ENCODE measurements at places on chromosomes 4 and X. TPM values are rescaled to one million over a fixed set of nuclear protein-coding genes. Genes with fewer than 3 reads are reported as not detected.
A peak's percentile ranks its signal among the peaks of the same experiment; 100 is the strongest.

Gene CD40LG
- not detected for total RNA-seq

Gene APBB2
- 26.7 TPM for total RNA-seq

Gene PPP4R3C
- not detected for total RNA-seq

DNA sequence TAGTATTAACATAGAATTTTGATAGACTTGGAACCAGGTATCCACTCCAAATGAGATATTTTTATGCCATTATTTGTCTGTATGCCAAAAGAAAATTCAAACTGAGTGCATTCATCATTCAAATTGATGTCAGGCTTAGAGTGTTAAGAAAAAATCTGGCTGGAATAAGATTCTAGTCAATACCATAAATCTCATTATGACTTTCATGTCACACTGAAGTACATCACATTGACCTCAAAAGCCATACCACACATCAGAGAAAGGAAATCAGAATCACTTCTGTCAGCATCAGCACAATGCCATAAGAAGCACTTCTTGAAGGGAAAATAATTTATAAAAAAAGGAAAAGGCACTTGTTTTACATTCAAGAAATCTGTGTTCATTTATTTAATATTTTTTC, 119.0 kb upstream of the BMP3 start:
- no peaks in the 10 kb centered on the region for H3K27me3 ChIP-seq
- DNase-seq, result no peak
- no peaks in the 10 kb centered on the region for H3K36me3 ChIP-seq
- no peak overlapping the region for H3K27ac ChIP-seq
- H3K4me3 ChIP-seq, result no peak overlapping the region

GRCh38 chrX:110036162-110037033, 33.5 kb downstream of the TMEM164 start:
- no peak overlapping the region for H3K27ac ChIP-seq
- H3K4me1 ChIP-seq, result peaks cover 13% of the 10 kb centered on the region
- no peaks in the 10 kb centered on the region for H3K36me3 ChIP-seq
- H3K4me3 ChIP-seq, result no peak overlapping the region
- no peaks in the 10 kb centered on the region for H3K27me3 ChIP-seq

- H3K4me3 ChIP-seq, result no peak overlapping the region
- peak; percentile 21 for DNase-seq
- H3K36me3 ChIP-seq, result no peaks in the 10 kb centered on the region
- H3K27ac ChIP-seq, result peak overlapping the region; percentile 42
- H3K27me3 ChIP-seq, result no peaks in the 10 kb centered on the region
These were observed 584.4 kb upstream of the AADAT start for GRCh38 chr4:170674176-170674575.

DNA sequence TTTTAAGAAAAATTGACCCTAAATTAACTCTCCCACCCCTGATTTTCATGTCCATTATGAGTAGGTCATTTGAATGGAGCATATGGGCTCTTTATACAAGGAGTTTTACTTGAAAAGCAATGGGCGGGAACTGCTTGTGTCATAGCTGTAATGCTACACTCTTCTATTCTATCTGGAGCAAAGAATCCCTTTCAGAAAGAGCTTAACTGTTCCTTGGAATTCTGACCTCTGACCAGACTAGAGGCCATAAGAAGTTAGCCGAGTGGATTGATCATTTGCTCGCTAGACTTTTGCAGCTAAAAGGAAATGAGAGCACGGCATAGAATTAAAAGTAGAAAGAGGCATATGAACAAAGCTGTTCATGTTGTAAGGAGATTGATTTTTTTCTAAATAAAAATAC, 79.1 kb downstream of the DOCK11 start:
- DNase-seq, result no peak
- H3K4me3 ChIP-seq, result no peak overlapping the region
- H3K4me1 ChIP-seq, result no peaks in the 10 kb centered on the region
- H3K27ac ChIP-seq, result no peak overlapping the region
- H3K27me3 ChIP-seq, result no peaks in the 10 kb centered on the region

- no peak overlapping the region for H3K4me3 ChIP-seq
- H3K4me1 ChIP-seq, result no peaks in the 10 kb centered on the region
- H3K27ac ChIP-seq, result no peak overlapping the region
- DNase-seq, result no peak
These were observed 132.3 kb upstream of the PTCHD1 start for GRCh38 chrX:23202326-23202725.

DNA sequence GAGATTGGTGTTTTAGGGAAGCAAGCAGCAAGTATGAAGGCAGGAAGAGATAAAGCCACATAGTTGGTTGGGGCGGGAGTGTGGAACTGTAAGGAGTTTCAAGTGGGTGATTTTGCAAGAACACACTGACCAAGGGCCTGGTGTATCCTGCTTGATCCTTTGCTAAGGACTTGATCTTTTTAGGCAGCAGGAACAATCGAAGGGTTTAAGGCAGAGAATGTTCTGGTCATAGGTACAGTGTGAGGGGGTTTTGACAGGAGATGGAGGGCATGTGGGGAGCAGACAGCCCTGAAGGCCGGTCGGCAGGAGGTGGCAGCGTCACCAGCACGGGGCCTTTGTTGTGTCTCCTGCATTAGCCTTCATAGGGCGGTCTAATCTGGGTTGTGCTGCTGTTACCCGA, 54.7 kb downstream of the FAM193A start:
- H3K27ac ChIP-seq, result no peak overlapping the region
- no peaks in the 10 kb centered on the region for H3K4me1 ChIP-seq
- no peak overlapping the region for H3K4me3 ChIP-seq
- H3K27me3 ChIP-seq, result no peaks in the 10 kb centered on the region
- no peak for DNase-seq

- H3K4me3 ChIP-seq, result no peak overlapping the region
- DNase-seq, result no peak
- H3K4me1 ChIP-seq, result peaks cover 15% of the 10 kb centered on the region
- H3K27me3 ChIP-seq, result no peaks in the 10 kb centered on the region
- no peaks in the 10 kb centered on the region for H3K36me3 ChIP-seq
- H3K27ac ChIP-seq, result no peak overlapping the region
These were observed 507.6 kb downstream of the CENPC start for GRCh38 chr4:67037504-67038227.

GRCh38 chr4:140266958-140267568, 106.4 kb upstream of the SCOC start:
- no peak overlapping the region for H3K4me3 ChIP-seq
- peaks cover 23% of the 10 kb centered on the region for H3K4me1 ChIP-seq
- DNase-seq, result peak; percentile 91
- H3K36me3 ChIP-seq, result no peaks in the 10 kb centered on the region

GRCh38 chr4:173217727-173218126, 49.1 kb downstream of the GALNT7 start:
- H3K4me3 ChIP-seq, result peak overlapping the region; percentile 19
- H3K27ac ChIP-seq, result peak overlapping the region; percentile 81
- peaks cover 38% of the 10 kb centered on the region for H3K4me1 ChIP-seq
- no peaks in the 10 kb centered on the region for H3K36me3 ChIP-seq
- DNase-seq, result peak; percentile 76

DNA sequence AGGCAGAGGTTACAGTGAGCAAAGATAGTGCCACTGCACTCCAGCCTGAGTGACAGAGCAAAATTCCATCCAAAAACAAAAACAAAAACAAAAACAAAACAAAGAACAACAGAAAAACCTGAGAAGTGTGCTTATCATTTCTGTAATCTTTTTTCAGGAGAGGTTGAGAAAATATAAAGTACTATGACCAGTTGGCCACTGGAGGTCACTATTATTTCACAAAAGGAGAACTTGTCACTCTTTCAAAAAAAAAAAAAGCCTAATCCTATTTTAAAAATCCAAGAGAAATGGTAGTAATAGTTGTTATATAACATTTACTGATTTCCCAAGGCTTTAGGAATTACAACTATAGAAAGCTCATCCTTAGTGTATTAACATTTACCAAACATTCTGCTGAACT, 24.9 kb upstream of the RNF150 start:
- H3K4me1 ChIP-seq, result no peaks in the 10 kb centered on the region
- DNase-seq, result peak; percentile 51
- no peaks in the 10 kb centered on the region for H3K36me3 ChIP-seq
- no peaks in the 10 kb centered on the region for H3K27me3 ChIP-seq
- no peak overlapping the region for H3K27ac ChIP-seq
- H3K4me3 ChIP-seq, result no peak overlapping the region

- H3K27me3 ChIP-seq, result peaks cover 11% of the 10 kb centered on the region
- no peaks in the 10 kb centered on the region for H3K4me1 ChIP-seq
- no peak overlapping the region for H3K4me3 ChIP-seq
- no peaks in the 10 kb centered on the region for H3K36me3 ChIP-seq
- DNase-seq, result peak; percentile 38
These were observed 3.0 kb upstream of the ATP1B4 start for GRCh38 chrX:120358737-120359456.

DNA sequence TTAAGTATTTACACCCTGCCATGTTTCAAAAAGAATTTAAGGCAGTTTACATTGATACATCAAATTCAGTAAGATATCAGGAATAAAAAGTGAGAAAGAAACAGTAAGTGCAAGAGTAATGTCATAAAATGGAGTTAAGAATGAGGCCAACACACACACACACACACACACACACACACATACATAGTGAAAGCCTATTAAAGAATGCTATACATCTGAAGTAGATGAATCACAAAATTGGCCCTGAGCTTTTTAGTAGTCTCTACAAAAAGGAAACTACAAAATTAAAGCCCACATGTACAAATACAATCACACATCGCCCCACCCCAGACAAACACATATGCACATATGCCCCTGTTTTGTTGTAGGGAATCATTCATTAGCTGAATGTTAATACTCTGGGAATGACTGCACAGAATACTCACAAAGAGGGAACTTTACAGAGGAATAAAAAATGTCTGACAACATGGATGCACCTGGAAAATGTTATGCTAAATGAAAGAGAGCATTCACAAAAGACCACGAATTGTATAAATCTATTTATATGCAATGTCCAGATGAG, 428.8 kb downstream of the IL15 start:
- no peak for DNase-seq
- no peak overlapping the region for H3K27ac ChIP-seq
- no peak overlapping the region for H3K4me3 ChIP-seq
- no peaks in the 10 kb centered on the region for H3K4me1 ChIP-seq
- no peaks in the 10 kb centered on the region for H3K27me3 ChIP-seq

GRCh38 chr4:185344743-185345538, 50.8 kb downstream of the LRP2BP start:
- no peaks in the 10 kb centered on the region for H3K27me3 ChIP-seq
- H3K4me1 ChIP-seq, result no peaks in the 10 kb centered on the region
- no peaks in the 10 kb centered on the region for H3K36me3 ChIP-seq
- no peak overlapping the region for H3K4me3 ChIP-seq
- H3K27ac ChIP-seq, result no peak overlapping the region
- no peak for DNase-seq

GRCh38 chr4:76881375-76881774, 16.6 kb downstream of the SOWAHB start:
- peak overlapping the region; percentile 39 for H3K27ac ChIP-seq
- no peaks in the 10 kb centered on the region for H3K36me3 ChIP-seq
- H3K4me3 ChIP-seq, result no peak overlapping the region
- DNase-seq, result peak; percentile 66
- H3K27me3 ChIP-seq, result no peaks in the 10 kb centered on the region

DNA sequence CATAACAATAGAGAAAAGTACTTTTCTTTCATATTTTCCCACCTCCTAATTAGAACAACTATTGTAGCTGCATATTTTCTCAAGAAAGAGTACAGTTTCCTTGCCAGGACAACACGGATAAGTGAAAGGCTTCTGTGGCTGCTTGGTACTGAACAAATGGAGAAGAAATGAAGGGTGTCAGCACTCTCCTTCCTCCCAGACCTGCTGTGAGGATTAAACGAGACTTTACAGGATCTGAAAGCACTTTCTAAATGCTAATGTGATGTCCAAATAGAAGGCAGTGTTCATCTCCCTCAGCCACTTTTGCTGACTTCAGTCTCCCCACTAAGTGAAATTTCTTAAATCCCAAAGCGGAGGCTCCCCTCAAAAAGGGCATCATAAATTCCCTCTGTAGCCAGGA, 13.9 kb downstream of the NIPAL1 start:
- H3K36me3 ChIP-seq, result peaks cover 30% of the 10 kb centered on the region
- no peak overlapping the region for H3K4me3 ChIP-seq
- peaks cover 11% of the 10 kb centered on the region for H3K4me1 ChIP-seq
- no peaks in the 10 kb centered on the region for H3K27me3 ChIP-seq
- no peak for DNase-seq

DNA sequence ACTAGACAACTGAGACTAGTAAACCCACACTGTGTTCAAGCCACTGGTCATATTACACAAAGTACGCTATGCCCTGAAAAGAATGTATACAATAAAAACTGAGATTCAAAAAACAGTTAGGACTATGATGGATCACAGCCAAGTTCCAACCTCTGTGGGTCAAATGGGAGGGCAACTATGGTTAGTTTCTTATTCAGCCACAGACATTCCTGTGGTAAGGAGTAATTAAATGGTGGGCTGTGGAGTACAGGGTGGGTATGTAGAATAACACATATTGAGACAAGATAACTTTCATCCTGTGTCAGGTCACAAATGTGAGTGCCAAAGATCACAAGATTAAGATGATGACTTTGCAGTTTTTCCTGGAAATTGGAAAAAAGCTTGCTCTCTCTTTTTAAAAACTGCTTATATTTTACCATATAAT, 167.2 kb downstream of the NPNT start:
- no peaks in the 10 kb centered on the region for H3K36me3 ChIP-seq
- H3K27me3 ChIP-seq, result no peaks in the 10 kb centered on the region
- DNase-seq, result peak; percentile 79
- H3K4me1 ChIP-seq, result peaks cover 29% of the 10 kb centered on the region
- no peak overlapping the region for H3K4me3 ChIP-seq

DNA sequence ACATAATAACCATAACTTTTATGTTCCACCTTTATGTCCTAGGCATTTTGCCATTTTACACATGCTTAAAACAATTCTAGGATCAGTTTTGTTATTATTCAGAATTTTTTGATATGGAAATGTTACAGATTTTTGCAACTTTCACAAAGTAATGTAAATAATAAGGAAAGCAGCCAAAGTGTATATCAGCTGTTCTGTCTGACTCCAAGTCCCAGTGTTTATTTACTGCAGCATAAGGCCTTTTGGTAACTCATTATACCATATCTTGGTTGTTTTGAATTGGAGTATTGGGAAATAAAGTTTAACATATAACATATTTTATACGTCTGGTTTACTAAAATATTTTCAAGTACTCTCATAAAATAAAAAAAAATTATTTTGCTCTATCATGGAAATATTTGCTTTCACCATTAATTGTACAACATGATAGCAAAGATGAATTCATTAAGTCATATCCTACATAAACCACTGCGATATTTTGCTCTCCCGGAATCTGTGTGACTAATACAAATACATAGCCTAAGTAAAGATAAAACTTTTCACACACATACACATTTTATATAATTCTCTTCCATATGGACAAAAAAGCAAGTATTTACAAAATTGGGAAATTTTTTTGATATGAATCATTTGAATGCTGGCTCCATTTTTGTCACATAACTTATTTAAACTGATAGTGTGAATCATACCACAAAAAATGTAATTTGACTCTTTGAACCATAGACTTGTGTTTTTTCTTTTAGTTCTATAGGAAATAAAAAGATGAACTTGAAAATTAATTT, 399.0 kb downstream of the PABPC4L start:
- DNase-seq, result peak; percentile 59
- H3K4me1 ChIP-seq, result peaks cover 11% of the 10 kb centered on the region
- H3K4me3 ChIP-seq, result no peak overlapping the region
- no peaks in the 10 kb centered on the region for H3K36me3 ChIP-seq
- H3K27me3 ChIP-seq, result no peaks in the 10 kb centered on the region

- H3K27ac ChIP-seq, result no peak overlapping the region
- no peak for DNase-seq
- no peaks in the 10 kb centered on the region for H3K27me3 ChIP-seq
These were observed 6.9 kb downstream of the SMARCA1 start for GRCh38 chrX:129516402-129516801.

GRCh38 chr4:39637586-39638353, 895 bp downstream of the SMIM14 start:
- DNase-seq, result peak; percentile 56
- peak overlapping the region; percentile 95 for H3K27ac ChIP-seq
- peaks cover 23% of the 10 kb centered on the region for H3K4me1 ChIP-seq
- H3K4me3 ChIP-seq, result peak overlapping the region; percentile 98
